AG08396 (cell line): ENCODE measurements at places on chromosomes 16 and 17.
A peak's percentile ranks its signal among the peaks of the same experiment; 100 is the strongest.

DNA sequence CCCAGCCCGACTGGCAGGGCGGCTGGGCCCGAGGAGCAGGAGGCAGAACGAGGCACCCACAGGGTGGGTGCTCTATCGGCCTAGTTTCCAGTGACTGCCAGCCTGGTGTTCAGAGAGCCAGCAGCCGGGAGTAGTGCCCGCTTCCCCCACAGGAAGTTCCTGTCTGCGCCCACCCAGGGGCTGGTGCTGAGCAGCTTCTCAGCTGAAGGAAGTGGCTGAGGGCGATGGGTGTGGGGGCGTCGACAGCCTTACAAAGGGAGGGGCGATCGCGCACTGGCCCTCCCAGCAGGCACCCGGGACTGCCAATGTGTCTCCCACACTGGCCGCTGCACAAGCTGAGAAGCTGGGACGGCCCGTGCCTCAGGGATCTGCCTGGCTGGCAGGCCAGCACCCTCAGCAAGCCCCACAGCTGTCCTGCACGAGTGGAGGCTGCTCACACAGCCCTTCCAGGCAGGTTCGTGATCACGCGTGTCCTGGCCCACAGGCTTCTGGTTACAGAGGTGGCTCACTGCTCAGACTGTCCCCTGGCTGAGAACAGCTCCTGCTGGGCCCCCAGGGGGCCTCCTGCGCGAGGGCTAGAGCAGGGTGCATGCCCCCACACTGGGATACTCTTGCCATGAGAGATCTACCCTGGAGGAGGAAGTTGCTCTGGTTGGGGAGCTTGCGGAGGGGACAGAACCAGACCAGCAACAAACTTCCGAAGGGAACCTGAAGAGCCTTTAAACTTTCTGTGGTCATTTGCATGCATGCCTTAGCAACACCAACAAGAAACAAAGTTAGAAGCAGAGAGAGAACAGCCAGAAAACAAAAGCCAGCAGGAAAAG lies 2.5 kb downstream of the RNF166 start:
- no peak for DNase-seq

GRCh38 chr17:14057591-14057990 lies 11.7 kb upstream of the COX10 start:
- no peak for DNase-seq

DNA sequence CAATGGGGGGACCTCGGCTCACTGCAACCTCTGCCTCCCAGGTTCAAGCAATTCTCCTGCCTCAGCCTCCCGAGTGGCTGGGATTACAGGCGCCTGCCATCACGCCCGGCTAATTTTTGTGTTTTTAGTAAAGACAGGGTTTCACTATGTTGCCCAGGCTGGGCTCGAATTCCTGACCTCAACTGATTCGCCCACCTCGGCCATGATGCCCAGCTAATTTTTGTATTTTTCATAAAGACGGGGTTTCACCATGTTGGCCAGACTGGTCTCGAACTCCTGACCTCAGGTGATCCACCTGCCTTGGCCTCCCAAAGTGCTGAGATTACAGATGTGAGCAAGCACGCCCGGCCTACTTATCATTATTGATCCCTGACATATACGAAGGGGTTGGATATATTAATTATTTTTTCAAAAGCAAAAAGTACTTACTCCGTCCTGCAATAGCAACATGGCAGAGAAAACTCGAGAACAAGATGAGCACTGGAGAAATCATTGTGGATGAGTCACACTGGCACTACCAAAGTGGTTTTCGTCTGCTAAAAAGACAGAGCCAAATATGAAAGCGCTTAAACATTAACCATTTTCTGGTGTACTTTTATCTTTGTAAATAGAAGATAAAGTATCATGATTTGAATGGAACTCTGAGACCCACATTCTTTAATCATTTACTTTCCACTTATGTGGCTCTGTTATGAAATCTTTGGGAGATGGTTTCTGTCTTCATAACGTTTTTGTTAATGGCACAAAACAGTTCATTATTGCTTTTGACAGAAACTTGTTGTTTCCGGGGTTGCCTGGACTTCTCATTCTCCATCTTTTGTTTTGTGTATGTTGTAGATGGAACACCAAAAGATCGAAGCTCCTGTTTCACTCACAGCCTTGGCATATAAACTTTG lies at the start of gene APOH:
Gene APOH, minus strand, starts transcription at position 529 of the 896 bp plus-strand sequence. Its CDS starts 36 bp downstream, at position 493.
- no peak for DNase-seq

GRCh38 chr16:86597880-86598606 lies 19.7 kb downstream of the FOXL1 start:
- DNase-seq: no peak

- no peak for DNase-seq
Observed at GRCh38 chr16:78399384-78399783, 299.9 kb downstream of the WWOX start.

- DNase-seq: no peak
Observed at GRCh38 chr16:79532273-79532672, 68.3 kb downstream of the MAF start.

DNA sequence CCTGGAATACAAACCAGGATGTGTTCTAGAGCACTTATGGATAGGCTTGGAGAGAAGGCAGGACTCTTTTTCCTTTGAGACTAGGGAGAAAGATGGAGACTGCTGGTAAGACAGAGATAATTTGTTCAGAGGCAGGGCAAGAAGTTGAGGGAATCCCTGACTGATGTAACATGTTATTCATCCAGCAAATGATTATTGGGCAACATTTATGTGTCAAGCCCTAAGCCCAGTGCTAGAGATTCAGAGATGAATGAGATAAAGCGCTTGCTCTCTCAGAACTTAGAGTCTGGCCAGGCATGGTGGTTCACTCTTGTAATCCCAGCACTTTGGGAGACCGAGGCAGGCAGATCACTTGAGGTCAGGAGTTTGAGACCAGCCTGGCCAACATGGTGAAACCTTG lies 47.8 kb upstream of the NUFIP2 start:
- no peak for DNase-seq

GRCh38 chr17:4998027-4998731 lies 429 bp downstream of the KIF1C start:
- DNase-seq: peak; percentile 29
